Forelimb muscle (tissue), 1 donor: ENCODE measurements at places on chromosomes 2 and 18.

GRCh38 chr2:152493945-152494528, 159.1 kb downstream of the FMNL2 start:
- no peak for DNase-seq

- DNase-seq: no peak
Observed at GRCh38 chr2:55824551-55825096, 99.0 kb downstream of the EFEMP1 start.

DNA sequence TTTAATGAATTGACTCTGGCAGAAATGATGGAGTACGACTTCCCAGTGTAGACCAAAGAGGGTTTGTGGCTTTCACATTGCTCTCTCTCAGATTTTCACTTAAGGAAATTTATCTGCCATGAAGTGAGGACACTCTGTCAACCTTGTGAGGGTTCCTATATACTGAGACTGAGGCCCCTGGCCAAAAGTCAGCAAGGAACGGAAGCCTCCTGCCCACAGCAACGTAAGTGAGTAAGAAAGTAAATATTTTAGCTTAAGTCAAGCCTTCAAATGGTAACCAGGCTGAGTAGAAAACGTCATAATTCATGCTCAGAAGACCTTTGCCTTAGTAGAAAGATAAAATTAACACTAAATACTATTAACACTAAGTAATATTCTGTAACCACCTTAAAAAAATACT, 1080.5 kb upstream of the ACVR2A start:
- DNase-seq: no peak

DNA sequence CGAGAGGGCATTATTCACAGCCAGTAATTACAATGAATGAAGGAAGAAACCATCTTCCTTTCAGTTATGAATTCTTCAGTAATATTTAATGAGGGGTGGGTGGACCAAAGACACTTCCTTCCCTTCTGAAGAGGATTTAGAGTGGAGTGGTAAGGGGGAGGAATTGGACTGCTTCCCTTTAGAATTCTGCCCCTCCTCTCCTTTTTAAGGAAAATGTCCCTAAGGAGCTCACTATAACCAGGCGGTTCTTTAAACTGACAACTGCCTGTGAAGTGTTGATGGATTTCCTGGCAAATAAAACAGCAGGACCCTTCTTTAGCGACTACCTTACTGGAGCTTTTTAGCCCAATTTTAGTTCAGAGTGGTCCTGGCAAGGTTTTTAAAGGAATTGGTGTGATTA, 86.4 kb downstream of the LIMS1 start:
- no peak for DNase-seq

- DNase-seq: no peak
Observed at GRCh38 chr18:45871431-45872084, 46.1 kb downstream of the SIGLEC15 start.

DNA sequence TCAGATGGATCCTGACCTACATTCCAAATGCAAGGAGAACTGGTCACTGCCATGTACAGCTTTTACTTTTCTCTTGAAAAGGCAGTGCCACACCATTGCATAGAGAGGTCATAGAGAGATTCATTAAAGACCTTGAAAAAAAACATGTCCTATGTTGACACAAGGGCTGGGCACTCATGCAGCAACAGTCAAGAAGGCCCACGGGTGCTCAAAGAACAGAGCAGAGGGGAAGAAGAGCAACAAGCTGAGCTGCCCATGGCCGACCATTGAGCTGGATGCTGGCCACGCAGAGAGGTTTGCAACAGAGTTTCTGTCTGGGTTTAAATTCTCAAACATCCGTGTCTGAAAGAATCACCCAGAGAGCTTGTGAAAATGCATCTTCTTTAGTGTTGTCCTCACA, 99.1 kb downstream of the ADD2 start:
- no peak for DNase-seq

DNA sequence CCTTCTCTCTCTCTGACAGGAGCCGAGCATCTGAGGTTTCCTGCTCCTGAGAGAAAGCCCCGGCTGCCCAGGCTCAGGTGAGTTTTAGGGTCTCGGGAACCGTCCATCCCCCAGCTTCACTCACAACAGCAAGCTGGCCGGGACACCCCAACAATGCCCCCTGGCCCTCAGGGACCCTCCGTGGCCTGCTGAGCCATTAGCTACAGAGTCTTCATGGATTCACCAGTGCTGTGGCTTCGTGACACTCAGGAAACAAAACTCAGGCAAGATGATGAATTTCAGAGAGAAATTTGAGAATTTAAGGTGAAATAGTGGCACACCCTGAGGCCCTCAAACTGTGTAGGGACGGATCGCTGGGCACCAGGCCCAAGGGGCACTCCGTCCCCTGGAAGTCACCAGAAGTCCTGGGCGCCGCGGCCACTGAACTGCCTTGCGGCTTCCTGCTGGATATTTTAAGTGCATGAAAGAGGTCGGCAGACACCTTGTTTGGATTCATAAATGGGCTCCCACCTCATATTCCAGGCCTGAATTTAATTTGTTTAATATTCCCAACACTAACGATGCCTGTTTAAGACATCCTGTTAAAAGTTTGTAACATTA, 368.3 kb upstream of the SALL3 start:
- DNase-seq: no peak

- no peak for DNase-seq
Observed at GRCh38 chr2:30577151-30577550, 130.1 kb downstream of the LCLAT1 start.

DNA sequence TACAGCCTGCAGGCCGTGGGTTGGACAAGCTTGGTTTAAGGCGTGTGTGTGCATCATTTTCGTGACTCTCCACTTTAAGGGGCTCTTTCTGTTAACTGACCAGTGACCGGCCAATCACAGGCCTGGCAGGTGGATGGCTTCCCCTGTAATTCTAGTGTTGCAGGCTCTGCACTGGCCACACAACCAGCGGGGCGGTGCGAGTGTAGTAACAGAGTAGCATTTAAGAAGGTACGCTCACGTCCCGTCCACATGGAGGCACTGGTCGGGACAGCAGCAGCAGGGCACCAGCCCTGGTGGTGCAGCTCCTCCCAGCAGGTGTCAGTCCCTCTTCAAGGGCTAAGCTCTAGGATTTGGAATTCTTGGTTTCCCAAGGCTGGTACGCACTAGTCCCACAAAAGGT, 8.0 kb upstream of the ANO7 start:
- DNase-seq: no peak

DNA sequence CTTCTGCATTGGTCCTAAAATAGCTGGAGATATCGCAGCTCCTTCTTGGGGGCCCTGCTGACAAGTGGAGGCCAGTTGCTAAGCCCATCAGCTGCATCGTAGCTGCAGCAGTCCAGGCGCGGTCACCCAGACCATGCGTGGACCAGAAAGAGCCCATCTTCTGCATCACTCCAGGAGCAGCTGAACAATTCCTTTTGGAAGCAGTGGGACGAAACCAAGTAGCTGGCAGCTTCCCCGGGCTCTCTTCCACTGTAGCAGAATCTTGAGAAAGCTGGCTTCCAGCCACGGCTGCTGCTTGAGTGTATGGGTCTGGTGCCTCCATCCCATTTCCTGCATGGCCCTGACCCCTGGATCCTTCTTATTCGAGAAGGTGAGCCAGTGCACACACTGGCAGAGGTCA, 22.2 kb upstream of the CAB39 start:
- no peak for DNase-seq

DNA sequence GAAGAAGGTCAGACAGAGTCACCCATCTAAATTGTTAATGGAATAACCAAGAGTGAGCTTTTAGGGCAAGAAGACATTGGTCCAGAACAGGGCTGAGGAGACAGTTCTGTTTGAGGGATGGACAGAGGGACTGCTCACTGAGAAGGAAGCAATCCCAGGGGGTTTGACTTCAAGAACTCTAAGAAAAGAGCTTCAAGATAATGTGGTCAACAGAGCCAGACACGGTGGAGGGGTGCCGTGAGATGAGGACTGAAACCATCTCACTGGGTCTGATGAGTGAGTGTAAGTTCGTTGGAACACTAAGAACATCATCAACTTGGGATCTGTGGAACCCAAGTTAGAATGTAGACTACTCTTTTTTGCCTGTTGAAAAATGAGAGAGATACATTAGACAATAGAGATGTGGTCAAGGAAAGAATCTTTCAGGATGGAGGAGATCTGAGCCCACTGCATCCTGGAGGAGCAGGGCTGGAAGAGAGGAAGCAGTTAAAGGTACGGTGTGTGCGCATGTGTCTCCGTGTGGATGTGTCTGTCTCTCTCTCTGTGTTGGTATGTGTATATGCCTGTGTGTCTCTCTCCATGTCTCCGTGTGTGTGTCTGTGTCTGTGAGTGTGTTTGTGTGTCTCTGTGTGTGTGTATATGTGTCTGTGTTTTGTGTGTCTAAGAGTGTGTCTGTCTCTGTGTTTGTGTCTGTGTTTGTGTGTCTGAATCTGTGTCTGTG, 172.1 kb downstream of the MYCN start:
- DNase-seq: no peak

DNA sequence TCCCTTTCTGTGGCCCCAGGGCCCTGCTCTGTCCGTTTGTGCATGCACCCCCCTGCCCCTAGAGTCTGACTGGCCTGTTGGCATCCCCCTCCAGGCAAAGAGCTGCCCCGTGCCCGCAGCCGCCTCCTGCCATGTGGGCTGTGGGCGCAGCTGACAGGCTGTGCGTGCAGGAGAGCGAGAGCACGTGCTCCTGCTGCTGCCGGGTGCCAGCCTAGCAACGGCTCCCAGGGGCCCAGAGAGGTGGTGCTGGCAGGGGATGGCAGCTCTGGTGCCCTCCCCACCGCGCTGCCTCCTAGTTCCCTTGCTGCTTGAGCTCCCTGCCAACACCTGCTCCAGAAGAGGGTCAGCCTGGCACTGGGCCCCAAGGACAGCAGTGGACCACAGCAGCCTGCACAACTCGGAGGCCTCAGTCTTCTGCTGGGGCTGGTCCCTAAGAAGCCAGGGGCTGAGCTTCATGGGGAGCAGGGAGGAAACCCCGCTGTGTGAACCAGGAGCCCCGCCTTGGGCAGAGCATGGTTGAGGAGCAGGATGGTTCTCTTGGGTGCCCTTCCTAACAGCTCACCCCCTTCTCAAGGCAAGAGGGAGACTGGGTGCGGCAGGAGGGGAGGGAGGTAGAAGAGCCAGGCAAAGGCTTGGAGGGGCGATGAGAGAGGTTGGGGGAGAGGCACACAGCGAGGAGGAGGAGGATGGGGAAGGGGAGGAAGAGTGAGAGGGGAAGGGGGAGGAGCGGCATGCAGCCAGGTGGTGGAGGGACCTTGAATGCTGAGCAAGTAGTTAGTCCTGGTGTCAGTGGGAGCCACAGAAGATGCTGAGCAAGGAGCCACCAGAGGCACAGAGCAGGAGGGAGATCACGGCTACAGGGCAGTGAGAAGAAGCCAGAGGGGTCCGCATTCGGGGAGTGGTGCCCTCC, 23.8 kb upstream of the PTMA start:
- no peak for DNase-seq
